ENCODE measurements at places on chromosomes 6 and 20.

DNA sequence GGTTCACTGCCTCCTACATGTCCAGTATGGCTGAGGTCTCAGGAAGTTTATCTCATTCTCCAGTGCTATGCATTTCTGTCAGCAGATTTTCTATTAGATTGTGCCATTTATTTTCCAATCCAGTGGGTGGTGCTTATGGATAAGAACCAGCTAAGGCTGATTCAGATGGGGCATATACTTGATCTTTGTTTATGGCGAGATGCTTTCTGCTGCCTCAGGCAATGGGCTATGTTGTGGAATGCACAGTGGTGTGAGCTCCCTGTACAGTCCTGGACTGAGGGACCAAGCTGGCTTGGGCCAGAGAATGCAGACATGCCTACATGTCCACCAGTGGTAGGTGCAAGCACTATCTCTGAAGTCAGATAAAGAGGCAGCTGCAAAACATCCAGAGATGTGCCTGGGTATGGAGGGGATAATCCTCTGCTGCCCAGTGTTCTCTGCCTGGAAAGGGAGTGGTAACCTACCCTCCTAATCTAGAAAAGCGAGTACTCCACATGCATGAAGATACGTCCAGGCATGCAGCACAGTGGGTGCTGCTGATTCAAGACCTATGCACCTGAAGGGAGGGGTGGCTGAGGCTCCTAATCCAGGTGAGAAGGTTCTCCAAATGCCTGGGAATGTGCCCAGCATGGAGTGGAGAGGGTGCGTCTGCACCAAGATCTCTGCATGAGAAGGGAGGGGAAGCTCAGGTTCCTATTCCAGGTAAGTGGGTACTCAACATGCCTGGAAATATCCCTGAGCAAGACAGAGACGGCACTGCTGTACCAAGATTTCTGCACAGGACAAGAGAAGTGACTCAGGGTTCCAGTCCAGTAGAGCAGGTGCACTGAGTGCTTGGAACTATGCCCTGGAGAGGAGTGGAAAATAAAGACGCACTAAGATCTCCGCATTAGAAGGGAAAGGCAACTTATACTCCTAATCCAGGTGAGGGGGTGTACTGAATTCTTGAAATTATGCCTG, 9.4 kb downstream of the CST4 start:
- DNase-seq: no peak

DNA sequence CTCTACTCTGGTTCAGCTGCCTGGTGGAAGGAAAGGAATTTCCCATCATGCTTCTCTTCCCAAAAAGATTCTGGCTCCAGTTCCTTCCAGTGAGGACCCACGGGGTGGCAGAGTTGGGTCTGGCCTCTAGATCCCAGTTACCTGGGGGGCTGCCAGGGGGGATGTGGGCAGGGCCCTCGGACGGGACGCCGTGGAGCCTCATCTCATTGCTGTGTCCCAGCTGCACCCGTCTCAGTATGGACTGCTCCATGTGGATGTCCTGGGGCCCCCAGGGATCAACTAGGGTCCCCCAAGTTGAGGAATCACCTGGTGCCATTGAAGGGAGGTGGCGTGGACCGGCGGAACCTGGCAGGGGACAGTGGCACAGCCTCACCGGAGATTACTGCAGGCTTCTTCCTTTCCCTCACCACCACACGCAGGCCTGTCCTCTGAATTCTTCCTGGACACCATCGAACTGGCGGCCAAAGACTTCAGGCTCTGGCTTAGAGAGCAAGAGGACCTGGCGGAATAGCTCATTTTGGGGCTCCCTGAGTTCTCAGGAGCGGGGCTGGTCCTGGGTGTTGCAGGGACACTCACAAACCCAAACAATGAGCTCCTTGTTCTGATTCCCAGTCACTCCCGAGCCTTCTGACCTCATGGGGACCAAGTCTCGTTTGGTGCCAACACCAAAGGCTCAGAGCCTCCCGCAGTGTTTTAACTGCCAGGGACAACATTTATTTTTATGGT, 8.5 kb downstream of the ZBP1 start:
- no peak for DNase-seq

DNA sequence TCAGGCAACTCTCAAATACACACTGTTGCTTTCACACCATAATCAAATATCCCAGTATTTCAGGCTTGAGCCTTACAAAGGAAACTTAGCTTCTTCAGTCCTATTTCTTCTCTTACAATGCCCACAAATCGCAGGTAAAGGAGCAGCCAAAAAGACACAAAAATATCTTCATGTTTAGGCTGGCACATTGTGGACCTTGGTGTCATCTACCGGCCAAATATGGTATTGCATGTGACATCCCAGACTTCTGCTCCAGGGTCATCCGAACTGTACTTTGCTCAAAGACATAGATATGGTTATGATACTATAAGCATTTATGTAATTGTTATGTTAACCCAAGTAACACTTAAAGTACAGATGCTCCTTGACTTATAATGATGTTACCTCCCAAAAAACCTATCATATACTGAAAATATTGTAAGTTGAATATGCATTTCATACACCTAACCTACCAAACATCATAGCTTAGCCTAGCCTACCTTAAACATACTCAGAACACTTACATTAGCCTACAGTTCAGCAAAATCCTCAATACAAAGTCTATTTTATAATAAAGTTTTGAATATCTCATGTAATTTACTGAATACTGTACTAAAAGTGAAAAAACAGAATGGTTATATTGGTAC, 4.6 kb downstream of the OR2H2 start:
- peak; percentile 62 for DNase-seq

DNA sequence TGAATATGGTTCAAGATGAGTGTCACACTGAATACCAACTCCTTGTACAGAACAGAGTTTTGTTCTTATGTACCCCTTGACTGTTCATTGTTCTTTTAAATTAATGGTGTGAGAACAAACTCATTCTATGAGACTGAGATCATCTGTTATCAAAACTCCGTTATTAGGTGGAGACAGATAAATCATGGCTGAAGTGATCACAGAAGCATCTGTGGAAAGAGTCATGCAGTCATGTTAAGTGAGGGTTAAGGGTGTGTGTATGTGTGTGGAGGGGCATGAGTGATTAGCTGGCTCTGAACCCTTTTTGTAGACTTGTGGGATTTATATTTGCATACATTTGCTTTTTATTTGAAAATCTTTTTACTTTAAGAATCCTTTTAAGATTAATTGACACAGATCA, 24.7 kb downstream of the ADGRG6 start:
- no peak for DNase-seq
